ENCODE measurements at places on chromosomes 6 and 20.

DNA sequence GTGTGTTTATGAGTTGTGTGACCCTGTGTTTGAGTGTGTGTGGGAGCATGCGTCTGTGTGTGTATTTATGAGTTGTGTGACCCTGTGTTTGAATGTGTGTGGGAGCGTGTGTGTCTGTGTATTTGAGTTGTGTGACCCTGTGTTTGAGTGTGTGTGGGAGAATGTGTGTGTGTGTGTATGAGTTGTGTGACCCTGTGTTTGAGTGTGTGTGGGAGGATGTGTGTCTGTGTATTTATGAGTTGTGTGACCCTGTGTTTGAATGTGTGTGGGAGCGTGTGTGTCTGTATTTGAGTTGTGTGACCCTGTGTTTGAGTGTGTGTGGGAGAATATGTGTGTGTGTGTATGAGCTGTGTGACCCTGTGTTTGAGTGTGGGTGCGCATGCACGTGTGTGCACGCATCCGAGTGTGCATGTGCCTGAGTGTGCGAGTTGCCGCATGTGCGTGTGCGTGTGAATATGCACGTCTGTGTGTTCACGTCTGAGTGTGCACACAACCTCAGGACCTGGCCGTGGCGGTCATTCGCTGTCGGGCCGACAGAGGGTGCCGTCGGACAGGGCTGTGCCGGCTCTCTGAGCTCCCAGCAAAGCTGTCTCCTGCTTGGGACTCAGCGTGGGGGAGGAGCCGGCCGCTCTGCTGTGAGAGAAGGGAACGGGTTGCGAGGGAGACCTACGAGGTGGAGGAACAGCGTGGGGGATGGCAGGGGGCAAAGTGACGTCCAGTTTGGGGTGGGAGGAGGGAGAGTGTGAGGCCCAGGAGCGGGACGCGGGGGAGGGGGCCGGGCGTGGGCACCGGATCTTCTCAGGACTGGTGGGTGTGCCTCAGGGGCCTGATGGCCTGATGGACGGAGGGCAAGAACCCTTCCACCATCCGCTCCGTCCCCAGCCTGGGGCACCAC, 19.7 kb downstream of the SLC17A9 start:
- DNase-seq, result peak; percentile 88

- DNase-seq, result peak; percentile 99
These were observed at the start of gene ABHD16A for GRCh38 chr6:31702819-31703716. ABHD16A (minus strand) TSS chr6:31703324; CDS start chr6:31703281, 43 bp downstream.

GRCh38 chr20:23212011-23212410, 125.9 kb upstream of the CD93 start:
- no peak for DNase-seq

GRCh38 chr6:45163952-45164766, 164.0 kb upstream of the RUNX2 start:
- DNase-seq, result no peak

DNA sequence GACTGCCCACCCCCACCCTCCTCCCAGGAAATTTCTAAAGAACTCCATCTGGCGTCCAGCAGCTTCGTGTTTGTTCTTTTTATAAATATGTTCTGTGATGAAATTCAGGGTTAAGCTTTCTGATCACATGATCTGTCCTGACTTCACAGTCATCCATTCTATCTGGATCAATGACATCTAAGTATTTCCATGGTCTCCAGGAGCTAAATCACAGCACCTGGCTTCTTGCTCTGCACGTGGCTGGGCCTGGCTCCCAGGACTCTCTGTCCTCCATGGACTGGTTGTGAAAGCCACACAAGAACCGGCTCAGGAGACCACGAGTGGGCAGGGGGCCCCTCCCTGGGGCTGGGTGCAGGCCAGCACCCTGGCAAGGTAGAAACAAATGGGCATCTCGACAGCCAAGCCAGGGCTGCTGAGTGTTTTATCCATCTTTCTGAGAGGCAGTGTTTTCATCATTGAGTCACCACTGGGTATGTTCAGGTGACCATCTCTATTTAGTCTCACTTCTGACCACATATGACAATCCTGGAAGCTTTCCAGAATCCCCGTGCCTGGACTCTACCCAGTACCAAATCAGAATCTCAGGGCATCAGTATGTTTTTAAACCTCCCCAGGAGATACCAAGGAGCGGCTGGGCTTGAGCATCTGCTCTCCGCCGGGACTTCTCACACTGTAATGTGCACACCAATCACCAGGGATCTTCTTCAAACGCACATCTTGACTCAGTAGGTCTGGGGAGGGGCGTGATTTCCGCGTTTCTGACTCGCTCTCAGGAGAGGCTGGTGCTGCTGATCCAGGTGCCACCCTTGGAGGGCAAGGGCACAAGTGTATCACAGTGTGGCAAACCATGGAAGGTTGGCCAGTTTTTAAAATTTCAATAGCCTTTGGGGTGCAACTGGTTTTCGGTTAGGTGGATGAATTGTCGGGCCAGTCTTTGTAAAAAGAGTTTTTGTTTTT, 31.6 kb upstream of the PXDC1 start:
- DNase-seq, result no peak

GRCh38 chr6:169800116-169800667, 48.8 kb downstream of the ERMARD start:
- DNase-seq, result no peak

DNA sequence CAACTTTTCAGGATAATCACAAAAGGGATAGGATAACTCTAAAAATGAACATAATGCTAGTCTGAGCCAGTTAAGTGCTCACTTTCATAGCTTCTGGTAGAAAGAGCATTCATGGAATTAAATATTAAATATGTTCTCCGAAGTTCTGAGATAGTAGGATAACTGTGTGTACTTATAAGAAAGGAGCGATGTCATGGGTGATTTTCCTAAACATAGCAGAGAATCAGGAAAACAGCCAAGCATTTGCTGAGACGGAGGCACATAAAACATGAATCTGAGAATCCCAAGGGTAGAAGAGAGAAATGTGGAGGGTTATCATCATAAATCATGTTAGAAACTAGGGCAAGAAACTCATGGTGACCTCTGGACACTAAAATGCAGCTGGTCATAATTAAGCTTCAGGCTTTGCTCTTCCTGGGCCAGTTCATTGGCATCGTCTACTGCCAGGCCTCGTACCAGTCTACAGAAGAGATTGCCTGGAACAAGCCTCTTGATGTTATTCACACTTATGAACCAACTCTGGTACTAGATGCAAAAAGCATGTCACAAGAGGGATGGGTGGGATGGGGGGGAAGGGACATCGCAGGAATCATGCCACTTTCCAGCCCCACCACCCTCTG, 436.6 kb downstream of the PRKN start:
- no peak for DNase-seq

GRCh38 chr6:164283574-164283973, 869.1 kb downstream of the QKI start:
- DNase-seq, result no peak

- no peak for DNase-seq
These were observed 97.9 kb upstream of the UST start for GRCh38 chr6:148648754-148649453.

DNA sequence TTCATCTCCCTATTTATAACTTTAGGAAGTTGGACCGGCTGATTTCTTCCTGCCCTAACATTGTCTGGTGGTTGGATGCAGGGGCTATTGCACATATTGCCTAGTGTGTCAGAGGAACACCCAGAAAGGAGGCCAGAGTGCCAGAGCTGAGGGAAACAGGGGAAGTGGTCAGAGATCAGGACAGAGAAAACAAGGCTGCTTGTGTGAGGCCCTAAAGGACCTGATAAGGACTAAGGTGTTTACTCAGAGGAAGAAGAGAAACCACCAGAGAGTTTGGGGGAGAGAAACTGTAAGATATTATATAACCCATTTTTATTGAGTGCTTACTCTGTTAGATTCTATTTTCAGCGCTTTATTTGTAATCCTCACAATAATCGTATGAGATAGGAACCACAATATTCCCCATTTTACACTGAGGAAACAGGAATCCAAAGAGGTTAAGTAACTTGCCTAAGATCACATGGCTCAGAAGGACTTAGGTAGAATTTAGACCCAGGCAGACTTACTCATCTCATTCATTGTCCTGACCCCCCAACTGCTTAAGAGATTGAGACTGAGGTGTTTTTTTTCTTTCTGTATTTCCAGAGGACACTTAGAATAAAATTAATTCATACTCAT, 54.0 kb upstream of the REV3L start:
- DNase-seq, result no peak

DNA sequence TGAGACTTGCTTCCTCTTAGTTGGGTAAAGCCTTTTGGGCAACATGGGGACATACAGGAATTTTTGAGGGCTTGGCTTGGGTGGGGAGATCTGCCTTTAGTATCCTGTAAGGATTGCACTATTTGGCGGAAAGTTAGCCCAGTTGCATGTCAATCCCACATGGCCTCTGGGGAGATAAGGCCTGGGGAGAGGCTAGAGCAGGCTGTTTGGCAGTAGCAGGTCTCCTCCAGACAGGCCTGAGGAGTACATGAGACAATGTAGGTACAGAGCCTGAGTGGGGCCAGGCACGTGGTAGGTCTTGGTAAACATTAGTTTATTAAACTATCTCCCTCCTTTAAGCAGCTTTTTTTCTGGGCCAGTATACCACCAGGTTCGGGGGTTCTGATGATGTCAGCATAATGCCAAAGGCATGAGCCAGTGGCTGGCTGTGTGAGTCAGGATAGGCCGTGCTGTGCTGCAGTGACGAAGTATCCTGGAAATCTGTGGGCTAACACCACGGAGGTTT, 147.9 kb downstream of the VEGFA start:
- DNase-seq, result no peak

DNA sequence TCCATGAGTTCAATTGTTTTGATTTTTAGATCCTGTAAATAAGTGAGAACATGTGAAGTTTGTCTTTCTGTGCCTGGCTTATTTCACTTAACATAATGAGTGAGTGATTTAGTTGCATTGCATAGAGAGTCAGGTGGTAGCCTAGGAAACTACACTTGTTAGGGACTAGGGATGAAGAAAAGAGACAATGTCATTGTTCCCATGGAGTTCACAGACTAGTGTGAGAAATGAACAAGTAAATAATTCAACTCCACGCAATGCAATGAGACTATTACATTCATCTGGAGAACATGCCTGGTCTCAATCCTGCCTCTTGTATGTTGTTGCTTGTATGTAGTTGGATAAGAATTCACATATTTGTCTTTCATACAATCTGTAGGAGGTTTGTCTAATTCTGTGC, 76.3 kb upstream of the B3GAT2 start:
- no peak for DNase-seq

GRCh38 chr6:111711476-111711875, 105.8 kb upstream of the TRAF3IP2 start:
- peak; percentile 28 for DNase-seq

GRCh38 chr20:353166-353565, 6.3 kb downstream of the NRSN2 start:
- no peak for DNase-seq

DNA sequence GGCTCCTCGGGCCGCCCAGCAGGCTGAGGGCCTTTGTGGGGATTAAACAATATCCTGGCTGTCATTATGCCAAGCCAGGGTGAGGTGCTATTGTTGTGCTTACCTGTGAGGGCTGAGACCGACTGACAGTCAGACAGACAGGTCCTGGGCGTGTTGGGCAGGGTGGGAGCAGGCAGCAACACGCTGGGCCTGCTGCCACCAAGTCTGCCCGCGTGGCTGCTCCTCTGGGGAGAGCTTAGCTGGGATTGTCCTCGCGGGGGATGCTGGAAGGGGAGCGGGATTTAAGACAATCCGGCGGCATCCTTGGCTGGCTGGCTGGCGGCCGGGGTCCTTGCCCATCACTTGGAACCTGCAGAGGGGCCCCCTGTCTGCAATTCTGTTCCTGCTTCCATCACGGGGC, 20.0 kb downstream of the ITPR3 start:
- DNase-seq, result no peak

DNA sequence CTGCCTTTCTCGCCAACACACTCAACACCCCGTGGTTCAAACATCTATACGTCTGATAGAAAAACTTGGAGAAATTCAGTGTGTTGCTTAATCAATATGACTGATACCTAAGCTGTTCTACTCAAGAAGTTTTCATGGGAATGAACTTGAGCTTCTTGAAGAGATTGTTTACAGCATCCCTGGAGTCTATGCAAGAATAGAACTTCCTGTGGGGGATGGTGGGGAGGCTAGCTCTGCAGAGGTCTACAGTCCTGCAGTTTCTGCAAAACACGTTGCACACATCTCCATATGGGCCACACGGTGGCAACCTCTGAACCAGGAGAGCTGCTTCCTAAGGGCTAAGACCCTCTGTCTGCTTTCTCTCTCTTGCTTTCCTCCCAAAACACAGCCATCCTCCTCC, 32.7 kb upstream of the FANCE start:
- DNase-seq, result no peak

GRCh38 chr6:14065350-14065749, 52.2 kb upstream of the CD83 start:
- DNase-seq, result no peak

GRCh38 chr6:89454300-89454699, 21.3 kb downstream of the ANKRD6 start:
- DNase-seq, result no peak

- DNase-seq, result no peak
These were observed 641.6 kb downstream of the RFPL4B start for GRCh38 chr6:112988748-112989147.

GRCh38 chr20:37911261-37911660, 8.3 kb downstream of the VSTM2L start:
- DNase-seq, result no peak

- DNase-seq, result peak; percentile 53
These were observed 285.4 kb downstream of the THBS2 start for GRCh38 chr6:168968228-168968627.

DNA sequence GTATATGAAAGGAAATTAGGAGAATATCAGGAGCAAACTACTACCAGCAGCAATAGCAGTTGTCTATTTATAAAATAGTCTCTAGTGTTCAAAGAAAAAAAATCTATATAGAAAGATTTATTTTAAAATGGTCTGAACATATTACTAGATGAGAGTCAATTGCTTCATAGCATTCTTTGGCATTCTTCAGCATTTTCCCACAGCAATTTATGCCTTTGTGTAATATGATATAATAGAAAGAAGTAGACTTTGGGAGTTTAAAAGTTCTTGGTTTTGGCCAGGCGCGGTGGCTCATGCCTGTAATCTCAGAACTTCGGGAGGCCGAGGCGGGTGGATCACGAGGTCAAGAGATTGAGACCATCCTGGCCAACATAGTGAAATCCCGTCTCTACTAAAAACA, 157.0 kb upstream of the PLN start:
- DNase-seq, result no peak

GRCh38 chr6:135014353-135014832, 40.2 kb downstream of the HBS1L start:
- DNase-seq, result no peak

- DNase-seq, result no peak
These were observed 19.6 kb upstream of the LTV1 start for GRCh38 chr6:143823548-143823947.

- DNase-seq, result no peak
These were observed 511 bp upstream of the OGFR start for GRCh38 chr20:62804021-62804626.

DNA sequence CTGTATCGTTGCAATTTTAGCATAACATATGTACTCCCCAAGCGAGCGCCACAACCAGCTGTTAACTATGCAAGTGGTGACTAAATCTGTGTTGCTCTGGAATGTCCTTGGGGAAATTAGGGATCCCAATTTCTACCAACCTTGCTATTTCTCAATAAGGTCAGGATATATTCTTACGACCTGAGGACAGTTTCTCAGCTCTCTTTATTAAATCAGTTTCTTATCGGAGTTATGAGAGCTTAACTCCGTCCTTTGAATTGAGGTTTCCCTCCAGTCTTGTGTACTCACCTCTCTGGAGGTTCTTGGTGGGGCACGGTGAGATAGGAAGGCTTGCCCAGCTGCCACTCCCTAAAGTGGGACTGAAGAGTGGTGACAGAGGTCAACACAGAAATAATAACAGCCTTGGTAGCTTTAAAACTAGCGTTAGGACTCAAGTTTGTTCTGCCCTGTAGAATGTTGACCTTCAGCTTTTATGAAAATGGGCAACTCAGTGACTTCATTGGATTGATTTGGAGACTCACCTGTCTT, 694 bp downstream of the MRPS18B start:
- no peak for DNase-seq
